ENCODE measurements at places on chromosomes 7 and 10.

DNA sequence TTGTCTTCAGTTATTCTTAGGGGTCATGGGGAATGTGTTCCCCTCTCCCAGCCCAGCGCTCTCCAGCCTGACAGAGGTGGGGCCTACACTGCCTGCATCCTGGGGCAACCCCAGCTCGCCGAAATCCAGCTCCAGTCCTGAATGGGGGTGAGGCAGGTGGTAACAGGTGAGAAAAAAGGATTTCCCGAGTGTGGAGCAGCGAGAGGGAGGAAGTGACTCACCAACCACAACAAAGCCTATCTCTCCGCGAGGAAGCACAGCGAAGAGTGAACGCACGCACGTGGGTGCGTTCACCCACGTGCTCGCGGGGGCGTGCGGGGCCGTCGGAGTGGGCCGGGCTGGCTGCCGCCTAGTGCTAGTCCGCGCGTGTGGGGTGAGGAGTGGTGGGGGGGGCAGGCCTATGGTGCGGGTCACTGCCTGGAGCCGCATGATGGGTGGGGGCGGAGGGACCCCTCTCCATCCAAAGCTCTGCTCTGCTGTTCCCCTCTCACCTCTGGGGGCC is 855 bp upstream of the PALD1 start:
- no peak for DNase-seq

DNA sequence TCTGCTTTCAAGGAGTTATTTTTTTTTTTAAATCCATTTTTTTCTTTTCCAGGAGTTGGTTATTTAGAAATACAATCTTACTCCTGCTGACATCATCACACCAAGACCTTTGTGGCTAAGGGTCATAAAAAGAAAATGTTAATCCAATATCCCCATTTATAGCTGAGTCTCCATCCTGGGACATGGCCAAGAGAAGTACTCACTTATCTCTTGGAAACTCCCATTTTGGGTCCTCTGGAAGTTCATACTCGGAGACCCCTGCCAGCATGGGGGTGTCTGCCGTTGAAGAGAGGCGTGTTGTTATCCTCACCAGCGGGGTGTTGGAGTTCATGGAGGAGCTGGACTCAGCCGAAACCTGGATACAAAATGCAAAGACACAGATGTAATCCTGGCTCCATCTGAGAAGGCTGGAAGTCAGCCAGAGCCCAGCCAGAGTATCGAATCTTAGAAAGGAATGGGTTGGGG is 94.6 kb downstream of the FGFR2 start:
- DNase-seq, result no peak

- DNase-seq, result no peak
Observed at GRCh38 chr7:57205000-57205399, 72.8 kb upstream of the ZNF479 start.

- no peak for DNase-seq
Observed at GRCh38 chr10:91564508-91564907, 68.4 kb downstream of the PPP1R3C start.

DNA sequence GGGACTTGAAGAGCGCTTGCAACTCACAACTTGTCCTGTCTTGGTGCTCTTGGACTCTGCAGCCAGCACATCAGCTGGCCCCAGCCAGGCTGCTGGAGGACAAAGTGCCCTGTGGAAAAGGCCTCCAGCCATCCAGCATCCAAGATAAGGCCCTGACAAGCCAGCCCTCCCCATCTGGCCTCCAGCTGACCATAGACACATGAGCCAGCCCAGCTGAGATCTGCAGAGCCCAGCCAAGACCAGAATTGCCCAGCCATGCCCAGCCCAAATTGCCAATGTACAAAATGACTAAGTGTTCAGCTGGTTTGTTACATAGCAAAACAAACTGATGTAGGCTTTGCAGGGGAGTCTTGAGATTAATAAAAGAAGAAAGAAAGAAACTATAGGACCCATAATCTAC is 36.0 kb upstream of the FRMD4A start:
- DNase-seq, result no peak

DNA sequence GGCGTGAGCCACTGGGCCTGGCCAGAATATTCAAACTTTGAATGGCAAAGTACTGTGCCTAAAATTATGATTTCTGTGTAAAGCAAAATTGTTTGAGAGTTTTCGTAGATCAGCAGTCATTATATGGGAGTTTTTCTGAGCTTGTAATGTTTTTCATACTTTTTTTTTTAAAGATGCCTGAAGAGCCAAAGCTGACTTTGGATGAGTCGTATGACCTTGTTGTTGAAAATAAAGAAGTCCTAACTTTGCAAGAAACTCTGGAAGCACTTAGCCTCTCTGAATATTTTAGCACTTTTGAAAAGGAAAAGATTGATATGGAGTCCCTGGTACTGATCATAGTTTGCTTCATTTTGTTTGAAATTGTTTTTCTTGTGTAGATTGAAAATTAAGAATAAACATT is 26.7 kb downstream of the SEC23IP start:
- no peak for DNase-seq

- DNase-seq, result no peak
Observed at GRCh38 chr10:822661-823367, 108.7 kb downstream of the LARP4B start.

- DNase-seq, result no peak
Observed at GRCh38 chr7:143299840-143300239, 11.7 kb downstream of the CASP2 start.

GRCh38 chr10:106267591-106267990 is 896.9 kb downstream of the SORCS1 start:
- no peak for DNase-seq

GRCh38 chr7:74398426-74398825 is 55.3 kb upstream of the GTF2IRD1 start:
- DNase-seq, result no peak

DNA sequence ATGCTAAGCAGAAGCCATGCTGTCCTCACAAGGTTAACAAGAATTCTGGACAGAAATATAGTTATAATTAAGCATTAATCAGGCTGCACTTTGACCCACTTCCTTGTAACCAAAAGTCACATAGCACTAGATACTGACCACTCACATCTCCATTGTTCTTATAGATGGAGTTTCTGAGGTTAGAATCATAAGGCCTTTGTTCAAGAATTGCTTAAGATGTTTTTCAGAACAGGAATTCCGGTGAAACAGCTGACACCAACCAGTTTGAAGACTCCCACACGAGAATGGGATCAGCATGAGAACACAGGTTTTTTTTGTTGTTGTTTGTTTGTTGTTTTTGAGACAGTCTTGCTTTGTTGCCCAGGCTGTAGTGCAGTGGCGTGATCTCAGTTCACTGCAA is 488.3 kb upstream of the NRP1 start:
- no peak for DNase-seq

GRCh38 chr10:102431452-102432124 is 786 bp downstream of the CUEDC2 start:
- no peak for DNase-seq

DNA sequence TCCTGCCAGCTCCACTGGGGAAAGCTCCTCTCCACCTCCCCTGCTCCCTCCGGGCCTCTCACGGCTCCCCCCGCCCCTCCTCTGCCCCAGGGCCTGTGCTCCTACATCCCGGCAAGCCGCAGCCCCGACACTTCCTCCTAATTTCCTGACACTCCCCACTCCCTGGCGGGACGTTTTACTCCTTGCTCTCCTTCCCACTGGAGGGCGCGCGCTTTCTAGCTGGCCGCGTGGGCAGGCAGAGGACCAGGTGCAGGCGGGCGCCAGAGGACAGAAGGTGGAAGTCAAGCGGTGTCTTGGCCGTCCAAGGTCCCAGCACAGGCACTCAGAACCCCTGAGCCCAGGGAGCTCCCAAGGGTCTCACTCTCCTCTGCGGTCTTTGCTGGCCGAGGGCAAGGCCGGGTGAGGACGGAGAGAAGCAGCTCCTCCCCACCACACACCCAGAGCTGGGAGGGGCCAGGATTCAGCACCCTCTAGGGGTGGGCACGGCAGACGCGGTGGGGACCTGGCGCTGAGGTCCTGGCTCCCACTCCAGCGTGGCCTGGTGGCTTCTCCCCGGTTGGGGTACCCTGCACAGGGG is 19.1 kb downstream of the ADAM8 start:
- DNase-seq, result no peak

DNA sequence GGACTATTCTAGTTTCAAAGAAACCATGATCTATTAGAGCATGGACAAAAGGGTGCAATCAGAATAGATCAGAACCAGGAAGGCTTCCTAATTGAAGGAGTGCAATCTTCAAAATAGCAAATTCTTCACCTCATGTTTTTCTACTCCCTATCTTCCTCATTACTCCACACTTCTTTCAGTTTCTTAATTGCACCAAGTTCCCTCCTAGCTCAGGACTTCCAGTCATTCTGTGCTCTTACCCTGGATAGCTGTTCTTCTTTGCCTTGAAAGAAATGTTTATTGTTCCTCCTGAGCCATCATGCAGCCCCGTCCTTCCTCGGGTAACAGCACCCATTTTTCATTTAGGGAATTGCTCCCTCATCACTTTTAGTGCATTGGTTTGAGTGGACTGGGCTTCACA is 23.1 kb downstream of the TRPV5 start:
- DNase-seq, result no peak

DNA sequence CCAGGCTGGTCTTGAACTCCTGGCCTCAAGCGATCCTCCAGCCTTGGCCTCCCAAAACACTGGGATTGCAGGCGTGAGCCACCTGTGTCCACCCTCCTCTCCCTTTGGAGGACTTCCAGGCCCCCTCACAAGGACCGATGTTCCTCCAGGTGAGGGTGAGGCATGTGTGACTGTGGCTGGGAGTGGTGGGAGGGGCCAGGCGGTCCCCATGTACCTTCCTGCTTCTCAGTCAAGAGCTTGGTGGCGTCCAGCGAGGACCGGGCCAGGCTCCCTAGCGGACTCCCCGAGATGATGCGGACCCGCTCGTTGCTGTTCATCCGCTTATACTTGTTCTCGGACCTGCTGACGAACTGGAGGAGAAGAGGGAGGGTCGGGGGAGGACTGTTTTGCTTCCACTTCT is 70.9 kb upstream of the GNA12 start:
- no peak for DNase-seq

GRCh38 chr10:95264227-95265051 is 26.4 kb downstream of the PDLIM1 start:
- no peak for DNase-seq

- DNase-seq, result no peak
Observed at GRCh38 chr10:29860166-29860565, 199.2 kb downstream of the JCAD start.

GRCh38 chr10:13705526-13706174 is 118.9 kb downstream of the PRPF18 start:
- DNase-seq, result no peak

GRCh38 chr10:122632576-122632975 is 67.1 kb downstream of the C10orf120 start:
- DNase-seq, result no peak

GRCh38 chr7:112031689-112032088 is 174.5 kb downstream of the DOCK4 start:
- DNase-seq, result no peak

DNA sequence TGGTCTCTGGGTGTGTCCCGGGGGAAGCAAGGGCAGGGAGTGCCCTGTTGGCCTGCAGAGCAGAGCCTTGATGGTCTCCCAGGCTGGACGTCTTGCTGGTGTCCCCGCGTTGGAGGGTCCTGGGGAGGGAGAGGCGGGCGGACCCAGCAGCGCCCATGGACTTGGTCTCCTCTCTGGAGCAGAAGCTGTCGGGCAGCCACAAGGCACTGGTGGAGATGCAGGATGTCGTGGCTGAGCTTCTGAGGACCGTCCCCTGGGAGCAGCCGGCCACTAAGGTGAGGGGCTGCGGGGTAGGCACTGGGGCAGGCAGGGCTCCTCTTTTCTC is 20.9 kb downstream of the TTYH3 start:
- no peak for DNase-seq

DNA sequence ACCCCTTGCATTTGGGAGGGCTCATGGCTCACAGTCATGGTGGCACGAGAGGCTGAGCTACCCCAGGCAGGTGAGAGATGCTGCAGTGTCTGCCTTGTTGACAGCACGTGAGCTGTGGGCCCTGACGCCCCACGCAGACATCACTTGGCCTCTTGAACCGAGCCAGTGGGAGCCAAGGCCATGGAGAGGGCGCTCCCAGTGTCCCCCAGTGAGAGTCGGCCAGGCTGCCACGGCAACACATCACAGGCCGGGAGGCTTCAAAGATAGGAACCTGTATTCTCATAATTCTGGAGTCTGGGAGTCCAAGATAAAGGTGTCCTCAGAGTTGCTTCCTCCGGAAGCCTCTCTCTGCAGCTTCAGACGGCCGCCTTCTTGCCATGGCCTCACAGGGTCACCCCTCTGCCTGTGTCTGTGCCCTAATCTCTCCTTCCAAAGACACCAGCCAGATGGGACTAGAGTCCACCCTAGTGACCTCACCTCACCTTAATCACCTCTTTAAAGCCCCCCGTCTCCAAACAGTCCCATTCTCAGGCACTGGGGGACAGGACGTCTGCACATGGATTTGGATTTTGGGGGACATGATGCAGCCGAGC is 119.6 kb downstream of the KLF6 start:
- no peak for DNase-seq

GRCh38 chr10:114559636-114560035 is 98.4 kb downstream of the ABLIM1 start:
- no peak for DNase-seq

DNA sequence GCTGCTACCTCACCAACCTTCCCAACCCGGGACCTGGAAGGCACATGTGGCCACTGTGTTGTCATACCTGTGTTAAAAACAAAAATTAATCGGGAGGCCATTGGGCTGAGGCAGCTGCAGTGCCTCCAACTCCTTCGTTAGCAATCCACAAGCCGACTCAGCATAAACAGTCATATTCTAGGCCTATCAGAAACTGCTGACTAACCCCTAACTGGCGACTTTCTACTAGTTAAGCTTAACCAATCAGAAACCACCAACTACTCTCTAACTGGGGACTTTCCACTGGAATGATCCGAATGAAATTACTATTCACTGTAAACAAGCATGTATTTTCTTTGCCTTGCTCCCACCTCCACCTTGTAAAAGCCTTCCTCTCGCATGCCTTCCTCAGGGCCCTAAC is 14.1 kb upstream of the TMEM72 start:
- DNase-seq, result no peak

DNA sequence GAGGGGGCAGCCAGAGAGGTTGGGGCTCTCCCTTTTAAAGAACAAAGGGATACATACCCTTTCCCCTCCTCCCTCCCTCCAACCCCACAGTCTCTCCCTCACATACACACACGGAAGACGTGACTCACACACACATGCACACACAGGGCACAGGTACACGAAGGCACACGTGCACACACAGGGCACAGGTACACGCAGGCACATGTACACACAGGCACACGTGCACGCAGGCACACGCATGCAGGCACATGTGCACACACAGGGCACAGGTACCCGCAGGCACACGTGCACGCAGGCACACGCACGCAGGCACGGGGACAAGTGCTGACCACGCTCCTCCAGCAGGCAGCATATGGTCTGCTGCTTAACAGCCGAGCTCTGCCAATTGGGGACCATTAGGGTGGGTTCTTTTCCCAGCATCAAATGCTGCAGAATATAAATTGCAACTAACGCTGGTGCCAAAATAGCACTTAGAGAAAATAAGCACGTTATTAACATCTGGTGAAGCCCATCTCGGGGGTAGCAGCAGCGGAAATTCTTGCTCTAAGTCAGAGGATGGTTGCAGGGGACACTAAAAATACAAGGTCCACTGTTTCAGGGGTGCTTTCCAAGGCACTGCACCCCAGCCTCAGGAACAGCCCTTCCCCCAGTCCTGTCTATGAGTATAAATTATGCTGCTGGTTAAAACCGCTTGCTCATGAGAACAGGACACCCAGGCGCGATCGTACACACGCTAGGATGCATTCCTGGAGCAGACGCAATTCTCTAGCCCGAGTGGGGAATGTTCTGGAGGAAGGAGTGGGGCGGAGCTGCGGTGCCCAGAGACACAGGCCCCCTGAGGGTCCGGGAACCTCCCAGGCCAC is 55.2 kb upstream of the TNRC18 start:
- no peak for DNase-seq

- DNase-seq, result no peak
Observed at GRCh38 chr10:131928248-131929095, 27.7 kb downstream of the PPP2R2D start.

GRCh38 chr7:154304231-154304630 is 252.0 kb downstream of the DPP6 start:
- DNase-seq, result no peak

Data from left renal cortex interstitium (tissue), 4 donors.